Stimulated activated CD8-positive, alpha-beta memory T cell treated with anti-CD3 and anti-CD28 coated beads, Interleukin-12 subunit alpha, Interleukin-12 subunit beta, amount 100 ng/mL, for 1 hour (primary cell): ENCODE measurements at places on chromosomes 13 and 19.

- DNase-seq: no peak
These were observed 708 bp upstream of the ERCC1 start for GRCh38 chr19:45424191-45425058.

- DNase-seq: no peak
These were observed 107.0 kb downstream of the ZNF536 start for GRCh38 chr19:30479231-30479630.

- DNase-seq: no peak
These were observed 644 bp downstream of the HCST start for GRCh38 chr19:35902870-35903475.

- peak; percentile 39 for DNase-seq
These were observed 16.1 kb downstream of the MKNK2 start for GRCh38 chr19:2034729-2035589.

GRCh38 chr19:13952931-13953531 lies 722 bp downstream of the DCAF15 start:
- no peak for DNase-seq

DNA sequence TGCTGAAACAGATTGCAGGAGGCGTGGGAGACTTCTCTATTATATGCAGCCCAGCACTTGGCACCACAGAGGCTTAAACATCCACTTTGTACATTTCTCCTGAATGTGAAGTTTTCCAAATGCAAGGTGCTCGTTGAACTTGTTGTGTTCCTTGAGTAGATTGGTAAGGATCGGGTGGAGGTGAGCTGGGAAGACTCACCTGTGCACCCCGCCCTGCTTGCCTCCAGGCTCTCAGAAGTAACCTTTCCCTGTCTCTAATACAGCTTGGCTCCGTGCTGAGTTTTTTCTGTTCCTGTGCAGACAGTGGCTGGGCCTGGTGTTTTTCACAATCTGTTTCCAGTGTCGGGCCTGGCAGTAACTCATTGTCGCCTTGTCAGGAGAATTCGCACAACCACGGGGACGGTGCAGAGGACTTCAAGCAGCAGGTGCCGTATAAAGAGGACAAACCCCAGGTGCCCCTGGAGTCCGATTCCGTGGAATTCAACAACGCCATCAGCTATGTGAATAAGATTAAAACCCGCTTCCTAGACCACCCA lies 12.3 kb downstream of the SIN3B start:
- DNase-seq: no peak

DNA sequence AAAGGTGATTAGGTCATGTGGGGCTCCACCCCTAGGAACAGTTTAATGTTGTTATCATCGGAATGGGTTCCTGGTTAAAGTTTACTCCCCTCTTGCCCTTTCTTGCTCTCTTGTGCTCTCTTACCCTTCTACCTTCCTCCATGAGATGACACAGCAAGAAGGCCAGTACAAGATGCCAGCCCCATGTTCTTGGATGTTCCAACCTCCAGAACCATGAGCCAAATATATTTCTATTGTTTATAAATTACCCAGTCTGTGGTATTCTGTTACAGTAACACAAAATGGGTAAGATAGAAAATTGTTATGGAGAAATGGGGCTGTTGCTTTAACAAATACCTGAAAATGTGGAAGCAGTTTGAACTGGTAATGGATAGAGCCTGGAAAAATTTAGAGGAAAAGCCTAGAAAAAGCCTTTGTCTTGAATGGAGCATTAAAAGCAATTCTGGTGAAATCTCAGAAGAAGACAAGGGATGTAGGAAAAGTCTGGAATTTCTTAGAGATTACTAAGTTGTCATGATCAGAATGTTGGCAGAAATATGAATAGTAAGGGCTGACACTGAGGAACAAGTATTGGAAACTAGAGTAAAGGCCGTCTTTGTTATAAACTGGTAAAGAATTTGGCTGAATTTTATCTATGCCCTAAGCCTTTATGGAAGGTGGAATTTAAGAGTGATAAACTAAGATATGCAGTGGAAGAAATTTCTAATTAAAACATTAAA lies 53.5 kb upstream of the TSC22D1 start:
- DNase-seq: no peak

DNA sequence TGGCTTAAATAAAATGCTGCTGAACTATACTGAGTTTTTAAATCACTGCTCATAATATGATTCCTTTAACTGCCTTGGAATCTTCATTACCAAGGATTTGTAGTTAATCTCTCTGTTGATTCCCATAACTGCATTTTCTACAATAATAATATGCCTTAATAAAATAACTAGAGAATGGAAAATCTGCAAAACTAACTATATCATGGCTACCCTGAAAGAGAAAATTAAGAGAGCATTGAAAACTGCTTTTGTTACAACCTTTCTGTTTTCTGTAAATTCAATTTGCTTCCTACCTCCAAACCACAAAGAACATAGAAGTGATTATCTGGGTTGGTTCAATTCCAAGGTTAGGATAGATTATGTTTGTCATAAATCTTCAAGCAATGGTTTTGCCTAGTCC lies 202.8 kb upstream of the ATXN8OS start:
- DNase-seq: no peak

- no peak for DNase-seq
These were observed 208.5 kb upstream of the ZNF536 start for GRCh38 chr19:30163663-30164062.

GRCh38 chr19:1857648-1858326 lies 5.6 kb downstream of the KLF16 start:
- DNase-seq: no peak

GRCh38 chr13:39875111-39875987 lies 219.9 kb downstream of the COG6 start:
- no peak for DNase-seq

GRCh38 chr13:35016362-35017112 lies 74.5 kb downstream of the NBEA start:
- no peak for DNase-seq

DNA sequence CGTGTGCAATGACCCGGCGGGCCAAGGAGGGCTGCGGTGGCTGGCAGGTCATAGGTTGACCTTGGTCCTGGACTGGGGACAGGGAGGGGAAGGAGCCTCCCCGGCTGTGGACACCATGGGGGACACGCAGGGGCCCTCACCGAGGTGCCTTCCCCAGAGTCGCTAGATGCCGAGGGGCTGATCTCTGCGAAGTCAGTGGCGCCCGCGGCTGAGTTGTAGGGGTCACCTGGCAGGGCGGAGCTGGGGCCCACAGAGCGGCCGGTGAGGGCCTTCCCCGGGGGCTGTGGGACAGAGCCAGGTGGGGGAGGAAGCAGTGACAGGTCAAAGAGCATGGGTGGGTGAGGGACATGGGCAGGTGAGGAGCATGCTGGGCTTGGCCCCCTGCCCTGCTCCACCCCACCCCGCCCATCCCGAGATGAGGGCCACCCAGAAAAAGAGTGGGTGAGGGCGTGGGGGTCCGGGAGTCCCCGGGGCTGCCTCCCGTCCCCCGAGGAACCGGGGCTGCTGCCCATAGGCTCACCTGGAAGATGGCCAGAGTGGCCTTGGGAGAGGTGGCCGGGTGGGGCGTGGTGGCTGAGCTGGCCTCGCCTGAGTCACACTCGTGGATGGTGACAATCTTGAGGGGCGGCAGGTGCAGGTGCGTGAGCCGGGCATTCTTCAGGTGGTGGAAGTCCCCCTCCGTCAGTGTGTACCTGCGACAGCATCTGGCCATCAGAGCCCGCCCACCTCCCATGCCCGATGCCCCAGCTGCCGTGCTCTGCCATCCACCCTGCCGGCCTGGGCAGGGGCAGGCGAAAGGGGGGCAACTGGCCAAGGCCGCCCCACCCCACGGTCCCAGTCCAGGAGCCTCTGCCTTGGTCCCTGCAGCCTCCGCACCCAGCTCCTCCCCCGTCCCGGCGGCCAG lies 3.5 kb downstream of the CBARP start:
- DNase-seq: no peak

GRCh38 chr19:14383661-14384555 lies 2.7 kb downstream of the ADGRE5 start:
- DNase-seq: peak; percentile 62

GRCh38 chr13:111153279-111153976 lies 38.3 kb downstream of the ARHGEF7 start:
- peak; percentile 91 for DNase-seq

GRCh38 chr13:66887088-66887487 lies 343.0 kb downstream of the PCDH9 start:
- no peak for DNase-seq

DNA sequence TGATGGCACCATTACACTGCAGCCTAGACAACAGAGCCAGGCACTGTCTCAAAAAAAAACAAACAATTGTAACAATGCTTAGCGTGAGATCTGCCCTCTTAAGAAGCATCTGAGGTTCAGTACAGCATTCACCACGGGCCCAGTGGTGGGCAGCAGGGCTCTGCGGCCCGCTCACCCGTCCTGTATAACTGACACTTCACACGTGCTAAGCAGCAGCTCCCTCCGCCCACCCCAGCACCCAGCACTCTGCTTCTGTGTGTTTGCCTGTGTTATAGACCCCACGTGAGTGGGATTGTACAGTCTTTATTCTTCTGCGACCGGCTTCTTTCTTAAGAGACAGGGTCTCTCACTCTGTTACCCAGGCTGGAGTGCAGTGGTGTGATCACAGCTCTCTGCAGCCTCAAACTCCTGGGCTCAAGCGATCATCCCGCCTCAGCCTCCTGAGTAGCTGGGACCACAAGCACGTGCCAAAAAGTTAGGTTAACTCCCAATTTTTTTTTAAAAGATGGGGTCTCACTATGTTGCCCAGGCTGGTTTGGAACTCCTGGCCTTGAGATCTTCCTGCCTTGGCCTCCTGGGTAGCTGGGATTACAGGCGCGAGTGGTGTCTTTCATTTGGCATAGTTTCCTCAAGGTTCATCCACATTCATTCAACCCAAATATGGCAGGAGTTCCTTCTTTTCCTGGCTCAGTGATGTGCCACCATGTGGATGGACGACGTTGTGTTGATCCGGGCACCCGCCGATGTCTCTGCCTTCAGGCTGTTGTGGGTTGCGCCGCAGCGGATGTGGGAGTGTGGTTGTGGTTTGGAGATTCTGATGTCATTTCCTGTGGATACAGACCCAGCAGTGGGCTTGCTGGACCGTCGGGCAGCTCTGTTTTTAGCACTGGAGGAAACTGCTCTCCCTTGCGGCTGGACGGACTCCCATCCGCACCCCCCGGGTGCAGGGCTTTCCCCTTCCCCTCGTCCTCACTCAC lies 170.0 kb downstream of the KDM4B start:
- peak; percentile 55 for DNase-seq
